Ovary (tissue), 10 donors: ENCODE measurements at places on chromosomes 3 and 15.

GRCh38 chr3:180698760-180699270, 19.5 kb upstream of the CCDC39 start:
- H3K27me3 ChIP-seq, result no peaks in the 10 kb centered on the region
- H3K4me3 ChIP-seq, result no peak overlapping the region
- H3K27ac ChIP-seq, result no peak overlapping the region
- H3K4me1 ChIP-seq, result no peaks in the 10 kb centered on the region
- no peaks in the 10 kb centered on the region for H3K36me3 ChIP-seq

- H3K4me1 ChIP-seq, result peaks cover 23% of the 10 kb centered on the region
- peak overlapping the region; percentile 65 for H3K4me3 ChIP-seq
- no peaks in the 10 kb centered on the region for H3K36me3 ChIP-seq
- no peaks in the 10 kb centered on the region for H3K27me3 ChIP-seq
- H3K27ac ChIP-seq, result peak overlapping the region; percentile 49
Measured at GRCh38 chr15:63601026-63601703, 4.0 kb downstream of the FBXL22 start.

DNA sequence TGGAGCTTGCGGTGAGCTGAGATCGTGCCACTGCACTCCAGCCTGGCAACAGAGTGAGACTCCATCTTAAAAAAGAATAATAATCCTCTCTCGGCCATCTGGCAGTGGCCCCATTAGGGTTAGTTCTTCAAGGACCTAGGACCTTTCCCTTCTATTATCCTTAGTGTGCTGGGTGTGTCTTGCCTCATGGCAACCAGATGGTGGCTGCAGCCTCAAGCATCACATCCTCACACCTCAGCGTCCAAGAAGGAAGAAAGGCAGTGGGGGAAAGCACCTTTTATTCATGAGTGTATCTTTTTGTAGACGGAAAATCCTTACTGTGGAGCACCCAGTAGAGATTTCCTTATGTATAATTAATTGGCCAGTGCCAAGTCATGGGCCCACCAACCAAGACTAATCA, 42.7 kb upstream of the TFRC start:
- no peak for DNase-seq
- no peaks in the 10 kb centered on the region for H3K27me3 ChIP-seq
- H3K4me1 ChIP-seq, result peaks cover 20% of the 10 kb centered on the region
- H3K27ac ChIP-seq, result no peak overlapping the region

DNA sequence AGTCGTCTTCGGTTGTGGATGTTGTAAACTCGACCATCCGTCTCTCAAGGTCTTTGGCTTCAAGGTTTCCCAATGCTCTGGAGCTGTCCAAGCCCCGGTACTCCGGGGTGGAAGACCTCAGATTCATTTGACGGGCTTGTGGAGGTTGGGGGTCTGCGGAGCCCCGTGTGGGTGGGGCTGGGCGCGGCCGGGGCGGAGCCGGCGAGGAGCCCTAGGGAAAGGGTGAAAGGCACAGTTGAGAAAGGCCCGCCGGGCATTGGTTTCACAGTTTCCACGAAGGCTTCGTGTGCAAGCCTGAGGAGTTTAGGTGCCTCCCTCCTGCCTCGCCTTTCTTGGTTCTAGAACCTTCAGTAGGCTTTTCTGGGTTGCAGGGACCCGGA, 360 bp upstream of the MGA start:
- no peaks in the 10 kb centered on the region for H3K27me3 ChIP-seq
- no peak for DNase-seq
- peak overlapping the region; percentile 30 for H3K4me3 ChIP-seq
- H3K36me3 ChIP-seq, result no peaks in the 10 kb centered on the region
- H3K4me1 ChIP-seq, result peaks cover 5% of the 10 kb centered on the region

- no peaks in the 10 kb centered on the region for H3K27me3 ChIP-seq
- H3K27ac ChIP-seq, result peak overlapping the region; percentile 54
- H3K4me3 ChIP-seq, result no peak overlapping the region
- peaks cover 3% of the 10 kb centered on the region for H3K4me1 ChIP-seq
- H3K36me3 ChIP-seq, result no peaks in the 10 kb centered on the region
Measured at GRCh38 chr3:193826159-193826795, 233.3 kb downstream of the OPA1 start.
